ENCODE measurements at places on chromosomes 2 and 18.

GRCh38 chr2:100877555-100877954 lies 57.6 kb downstream of the NPAS2 start:
- DNase-seq = no peak

DNA sequence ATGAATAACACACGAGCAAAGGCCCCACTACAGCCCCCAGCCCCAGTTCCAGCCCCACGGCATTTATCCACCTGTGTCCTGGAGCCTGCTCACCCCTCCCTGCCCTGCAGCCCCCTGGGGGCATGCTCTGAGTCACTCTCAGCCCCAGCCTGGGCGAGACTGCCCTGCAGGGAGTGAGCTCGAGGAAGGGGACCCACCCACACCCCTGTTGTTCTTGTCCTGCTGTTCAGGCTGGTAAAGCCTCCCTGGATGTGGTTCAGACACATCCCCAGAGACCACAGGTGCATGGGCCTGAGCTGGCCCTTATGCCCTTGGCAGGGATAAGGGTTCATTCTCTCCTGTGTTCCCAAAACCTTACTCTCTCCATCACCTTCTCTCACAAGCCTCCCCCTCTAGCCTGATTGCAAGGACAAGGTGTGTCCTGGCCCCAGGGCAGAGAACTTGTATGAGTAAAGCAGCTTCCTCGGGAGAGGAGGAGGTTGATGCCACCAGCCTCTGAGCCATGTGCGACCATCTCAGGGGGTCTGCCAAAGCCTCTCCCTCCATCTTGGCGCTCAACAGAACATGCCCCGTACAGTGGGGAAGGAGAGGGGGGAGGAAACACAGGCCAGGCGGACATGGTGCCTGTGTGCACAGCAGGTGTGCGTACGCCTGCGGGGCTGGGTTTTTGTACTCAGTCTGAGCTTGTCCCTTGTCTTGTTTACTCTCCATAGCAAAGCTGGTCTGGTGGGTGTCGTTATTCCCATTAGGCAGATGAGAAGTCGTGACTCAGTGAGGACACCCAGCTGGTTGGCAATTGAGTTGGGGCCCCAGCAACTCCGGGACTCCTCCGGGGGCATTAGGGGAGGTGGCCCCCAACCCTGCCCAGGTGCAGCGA lies 64.4 kb downstream of the CIB4 start:
- DNase-seq = no peak

- DNase-seq = no peak
Observed at GRCh38 chr2:221322741-221323140, 249.4 kb downstream of the EPHA4 start.

GRCh38 chr2:60104514-60105505 lies 448.6 kb downstream of the BCL11A start:
- DNase-seq = no peak

- DNase-seq = no peak
Observed at GRCh38 chr18:54696616-54697293, 105.7 kb downstream of the DYNAP start.

DNA sequence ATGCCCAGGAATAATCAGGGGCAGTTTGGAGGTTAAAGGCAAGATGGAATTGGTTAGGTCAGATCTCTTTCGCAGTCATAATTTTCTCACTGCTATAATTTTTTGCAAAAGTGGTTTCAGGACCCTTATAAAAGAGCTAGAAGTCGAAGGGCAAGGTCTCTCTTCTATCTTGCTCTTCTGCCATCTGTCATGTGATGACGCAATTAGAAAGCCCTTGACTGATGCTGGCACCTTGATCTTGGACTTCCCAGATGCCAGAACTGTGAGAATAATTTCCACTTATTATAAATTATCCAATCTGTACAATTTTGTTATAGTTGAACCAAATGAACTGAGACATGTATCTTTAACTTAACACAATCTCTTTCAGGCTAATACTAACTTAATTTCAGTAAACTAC lies 6.3 kb upstream of the RALBP1 start:
- DNase-seq = no peak

DNA sequence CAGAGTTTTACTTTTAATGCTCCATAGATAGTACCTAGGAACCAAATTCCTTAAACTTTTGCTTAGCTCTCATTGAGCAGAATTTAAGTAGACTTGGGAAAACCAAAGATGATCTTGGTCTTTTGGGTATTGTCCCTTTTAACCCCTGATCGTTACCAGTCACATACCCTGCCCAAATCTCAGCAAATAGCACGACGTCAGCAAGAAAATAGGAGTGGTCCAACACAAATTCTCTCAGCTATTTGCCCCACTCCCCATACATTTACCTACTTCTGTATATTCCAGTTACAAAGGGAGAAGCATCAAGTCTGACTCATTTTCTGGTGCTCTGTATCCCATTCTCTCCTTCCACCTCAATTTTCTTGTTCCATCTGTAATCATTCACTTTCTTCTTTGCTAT lies 387.3 kb downstream of the CCDC85A start:
- no peak for DNase-seq

DNA sequence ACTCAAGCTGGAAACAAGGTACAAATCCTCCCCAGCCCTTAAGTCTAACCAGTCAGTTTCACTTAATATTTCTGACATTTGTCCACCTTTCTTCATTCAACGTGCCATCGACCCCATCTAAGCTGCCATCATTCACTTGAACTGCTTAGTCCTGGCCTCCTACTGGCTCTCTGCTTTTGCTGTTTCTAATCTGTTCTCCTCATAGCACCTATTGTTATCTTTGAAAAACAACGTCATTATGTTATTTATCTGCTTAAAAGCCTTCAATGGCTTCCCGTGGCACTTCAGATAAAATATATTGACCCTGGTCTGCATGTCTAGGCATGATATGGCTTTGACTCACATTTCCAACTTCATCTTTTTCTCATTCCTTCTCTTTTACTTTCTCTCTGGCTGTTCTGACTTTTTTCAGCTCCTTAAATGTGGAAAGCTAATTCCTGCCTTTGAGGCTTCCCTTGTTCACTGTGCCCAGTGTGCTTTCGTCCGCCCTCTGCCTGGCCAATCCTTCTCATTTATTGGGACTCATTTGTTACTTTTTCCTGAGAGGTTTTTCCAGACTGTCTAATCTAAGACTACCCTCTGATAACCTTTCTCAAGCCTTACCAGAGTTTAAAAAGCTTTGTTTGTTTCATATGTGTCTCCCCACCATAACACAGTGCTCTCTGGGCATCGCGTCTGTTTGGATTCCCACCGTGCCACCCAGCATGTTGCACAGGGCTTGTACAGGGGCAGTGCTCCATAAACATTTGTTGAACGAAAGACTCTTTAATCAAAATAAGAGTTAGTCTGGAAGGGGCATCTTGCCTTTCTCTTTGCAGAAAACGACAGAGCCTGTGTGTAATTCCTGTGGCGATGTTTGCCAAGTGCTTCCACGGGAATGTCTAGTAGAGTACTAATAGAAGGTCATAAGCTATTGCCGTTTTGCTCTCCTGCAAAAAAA lies 183.9 kb downstream of the FMNL2 start:
- no peak for DNase-seq

- DNase-seq = no peak
Observed at GRCh38 chr2:23585273-23586170, 200.5 kb downstream of the KLHL29 start.

- no peak for DNase-seq
Observed at GRCh38 chr2:18940184-18940583, 350.8 kb upstream of the NT5C1B start.

DNA sequence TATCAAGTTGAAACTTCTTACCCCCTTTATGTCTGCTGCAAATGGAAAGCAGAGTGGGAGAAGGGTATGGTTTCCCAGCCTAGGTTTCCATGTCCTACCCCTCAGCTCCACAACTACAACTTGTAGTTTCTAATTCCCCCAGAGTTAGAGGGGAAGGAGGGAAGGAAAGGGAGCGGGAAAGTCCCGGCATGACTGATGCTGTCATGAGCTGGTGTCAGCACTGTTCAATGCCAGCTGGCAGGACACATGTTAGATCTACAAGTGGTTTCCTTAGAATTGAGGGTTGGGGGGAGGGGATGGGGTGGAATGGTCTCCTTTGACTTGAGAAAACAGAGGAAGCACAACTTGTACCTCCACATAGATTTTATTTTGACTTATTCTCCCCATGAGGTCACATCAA lies 194.0 kb downstream of the MBD2 start:
- no peak for DNase-seq

DNA sequence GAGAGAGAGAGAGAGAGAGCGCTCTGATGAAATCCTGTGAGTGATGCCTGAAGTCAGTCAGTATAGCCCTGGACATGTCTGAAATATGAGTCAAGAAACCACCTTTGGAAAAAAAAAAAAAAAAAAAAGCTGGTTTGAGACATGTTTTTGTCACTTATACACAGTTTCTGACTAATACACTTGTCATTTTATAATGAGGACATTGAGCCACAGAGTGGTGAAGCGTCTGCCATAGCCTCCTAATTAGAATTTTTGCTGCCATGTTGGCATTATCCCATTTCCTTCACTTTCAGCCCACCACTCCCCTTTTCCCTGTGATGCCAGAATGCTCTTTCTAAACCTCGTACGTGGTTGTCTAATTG lies 15.7 kb upstream of the MYO3B start:
- no peak for DNase-seq

- DNase-seq = no peak
Observed at GRCh38 chr18:46084431-46084830, 12.4 kb upstream of the PSTPIP2 start.

- DNase-seq = no peak
Observed at GRCh38 chr2:59690849-59691248, 862.6 kb downstream of the BCL11A start.

DNA sequence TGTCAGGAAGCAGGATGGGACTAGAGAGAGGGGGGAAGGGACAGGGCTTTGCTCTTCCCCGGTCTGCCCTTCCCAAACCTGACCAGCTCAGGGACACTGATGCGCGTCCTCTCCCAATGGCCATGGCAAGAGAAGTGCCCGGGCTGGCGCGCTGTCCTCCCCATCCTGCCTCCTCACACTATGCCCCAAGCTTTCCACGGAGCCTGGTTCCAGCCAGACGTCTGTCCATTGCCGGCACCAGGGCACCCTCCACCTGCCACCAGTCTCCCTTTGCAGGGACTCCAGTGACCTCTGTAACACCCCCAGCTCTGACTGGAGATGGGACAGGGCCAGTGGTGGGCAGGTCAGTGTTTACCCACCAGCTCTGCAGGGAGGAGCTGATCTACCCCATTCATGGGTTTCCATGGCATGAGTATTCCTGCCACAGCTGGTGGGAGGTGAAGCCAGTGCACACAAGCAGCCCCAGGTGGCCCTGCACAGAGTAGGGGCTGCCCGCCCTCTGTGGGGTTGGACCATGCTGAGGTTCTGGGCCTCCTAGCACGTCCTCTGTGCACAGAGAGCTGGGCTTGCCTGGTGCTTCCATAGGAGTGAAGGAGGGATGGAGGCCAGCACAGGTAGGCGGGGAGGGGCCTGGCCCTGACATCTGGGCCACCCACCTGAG lies 109.5 kb downstream of the PXDN start:
- no peak for DNase-seq

GRCh38 chr2:14304326-14304725 lies 328.2 kb upstream of the LRATD1 start:
- no peak for DNase-seq

DNA sequence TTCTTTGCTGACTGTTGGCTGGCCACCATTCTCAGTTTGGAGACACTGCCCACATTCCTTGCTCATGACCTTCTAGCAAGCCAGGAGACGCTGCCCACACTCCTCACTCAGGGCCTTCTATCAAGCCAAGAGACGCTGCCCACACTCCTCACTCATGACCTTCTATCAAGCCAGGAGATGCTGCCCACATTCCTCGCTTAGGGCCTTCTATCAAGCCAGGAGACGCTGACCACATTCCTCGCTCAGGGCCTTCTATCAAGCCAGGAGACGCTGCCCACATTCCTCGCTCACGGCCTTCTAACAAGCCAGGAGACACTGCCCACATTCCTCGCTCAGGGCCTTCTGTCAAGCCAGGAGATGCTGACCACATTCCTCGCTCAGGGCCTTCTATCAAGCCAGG lies 131.3 kb upstream of the CBLN2 start:
- no peak for DNase-seq

DNA sequence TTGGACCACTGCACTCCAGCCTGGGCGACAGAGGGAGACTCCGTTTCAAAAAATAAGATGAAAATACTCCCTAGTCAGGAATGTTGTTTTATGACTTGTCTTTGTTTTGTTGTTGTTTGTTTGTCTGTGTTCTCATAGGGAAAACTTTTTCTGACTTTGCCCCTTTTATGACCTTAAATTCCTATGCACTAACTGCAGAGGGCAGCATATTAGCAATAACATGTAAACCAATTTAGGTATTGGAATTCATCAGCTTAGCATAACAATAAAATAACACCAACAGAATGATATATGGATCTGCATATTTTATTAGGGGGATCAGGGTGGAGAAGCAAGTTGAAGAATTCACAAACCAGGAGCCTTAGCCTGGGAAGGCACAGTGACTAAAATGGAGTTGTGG lies 631.5 kb downstream of the SUCLG1 start:
- DNase-seq = no peak

- peak; percentile 49 for DNase-seq
Observed at GRCh38 chr2:86011449-86011941, 94.2 kb downstream of the POLR1A start.

DNA sequence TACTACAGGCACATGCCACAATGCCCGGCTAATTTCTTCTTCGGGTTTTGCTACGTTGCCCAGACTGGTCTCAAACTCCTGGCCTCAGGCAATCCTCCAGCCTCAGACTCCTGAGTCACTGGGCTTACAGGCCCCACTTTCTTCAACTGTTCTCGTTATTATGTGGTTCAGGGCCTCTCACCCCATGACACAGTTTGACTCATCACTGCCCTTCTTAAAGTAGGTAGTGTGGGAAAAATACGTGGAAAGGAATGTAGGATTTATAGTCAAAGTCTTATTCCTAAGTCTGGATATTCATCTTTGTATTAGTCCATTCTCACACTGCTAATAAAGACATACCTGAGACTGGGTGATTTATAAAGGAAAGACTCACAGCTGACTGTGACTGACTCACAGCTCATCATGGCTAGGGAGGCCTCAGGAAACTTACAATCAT lies 19.4 kb downstream of the CENPA start:
- no peak for DNase-seq

- no peak for DNase-seq
Observed at GRCh38 chr2:224027070-224027469, 12.0 kb downstream of the SERPINE2 start.

DNA sequence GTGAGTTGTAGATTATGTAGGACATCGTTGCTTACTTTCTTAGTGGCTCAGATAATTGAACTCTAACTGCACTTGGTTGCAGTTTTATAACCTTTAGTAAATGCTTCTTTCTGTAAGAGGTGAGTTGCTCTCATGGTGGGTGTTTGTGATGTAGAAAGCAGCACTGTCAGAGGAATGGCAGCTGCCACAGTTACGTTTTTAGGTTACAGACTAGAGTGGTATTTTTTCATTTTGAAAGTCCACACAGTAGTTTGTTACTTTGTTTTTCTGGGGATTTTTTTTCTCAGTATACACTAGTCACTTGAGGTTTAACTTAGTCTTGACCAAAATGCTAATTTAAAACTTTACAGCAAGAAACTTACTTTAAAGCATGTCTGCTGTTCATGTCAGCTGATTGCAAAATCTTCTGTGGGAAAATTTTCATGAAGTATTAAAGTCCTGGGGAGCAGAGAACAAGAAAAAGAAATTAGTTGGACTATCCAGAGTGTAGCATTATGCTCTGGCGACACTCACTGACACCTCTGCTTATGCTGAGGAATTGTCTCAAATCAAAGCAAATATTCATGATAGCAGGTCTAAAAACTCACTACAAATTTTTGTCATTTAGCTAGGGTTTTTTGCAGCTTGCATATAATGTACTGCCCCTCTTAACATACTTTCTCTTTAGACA lies 14.8 kb downstream of the AFTPH start:
- DNase-seq = no peak

GRCh38 chr2:225468131-225468530 lies 68.6 kb downstream of the NYAP2 start:
- no peak for DNase-seq

All from suprapubic skin (tissue), 4 donors.